ENCODE measurements at places on chromosomes 5 and 9.

DNA sequence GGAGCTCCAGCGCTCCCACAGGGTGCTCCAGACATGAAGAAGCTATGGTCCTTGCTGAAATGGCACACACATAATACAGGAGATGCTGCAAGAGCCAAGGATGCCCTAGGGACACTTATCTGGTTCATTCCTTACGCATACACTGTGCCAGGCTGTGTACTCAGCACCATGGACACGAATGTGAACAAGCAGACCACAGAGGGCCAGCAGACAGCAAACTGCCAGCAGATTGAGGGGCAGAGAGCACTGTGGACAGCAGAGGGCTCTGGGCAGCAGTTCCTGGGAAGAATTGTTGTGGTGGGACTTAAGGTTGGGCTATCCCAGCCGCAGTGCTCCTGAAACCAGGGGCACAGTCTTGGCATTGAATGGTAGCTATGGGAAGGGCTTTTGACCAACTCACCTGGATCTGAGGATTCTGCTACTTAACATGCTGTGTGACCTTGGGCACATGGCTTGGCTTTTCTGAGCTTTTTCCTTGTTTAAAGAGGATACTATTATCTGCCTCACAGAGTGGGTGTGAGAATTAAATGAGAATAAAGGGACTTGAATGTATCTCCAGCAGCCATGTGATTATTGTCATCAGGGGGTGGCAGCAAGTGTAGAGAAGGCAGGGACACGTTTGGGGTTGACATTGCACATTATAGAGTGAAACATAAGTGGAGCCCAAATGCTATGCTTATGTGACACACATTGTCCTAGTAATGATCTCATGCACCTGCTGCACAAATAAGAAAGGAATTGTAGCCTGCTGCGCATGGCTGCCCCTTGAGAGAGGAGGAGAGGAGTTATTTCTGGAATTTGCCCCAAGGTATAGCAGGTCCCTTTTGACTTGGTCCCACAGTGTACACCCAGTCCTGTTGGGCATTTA is 30.1 kb downstream of the PPARGC1B start:
- no peak for DNase-seq

DNA sequence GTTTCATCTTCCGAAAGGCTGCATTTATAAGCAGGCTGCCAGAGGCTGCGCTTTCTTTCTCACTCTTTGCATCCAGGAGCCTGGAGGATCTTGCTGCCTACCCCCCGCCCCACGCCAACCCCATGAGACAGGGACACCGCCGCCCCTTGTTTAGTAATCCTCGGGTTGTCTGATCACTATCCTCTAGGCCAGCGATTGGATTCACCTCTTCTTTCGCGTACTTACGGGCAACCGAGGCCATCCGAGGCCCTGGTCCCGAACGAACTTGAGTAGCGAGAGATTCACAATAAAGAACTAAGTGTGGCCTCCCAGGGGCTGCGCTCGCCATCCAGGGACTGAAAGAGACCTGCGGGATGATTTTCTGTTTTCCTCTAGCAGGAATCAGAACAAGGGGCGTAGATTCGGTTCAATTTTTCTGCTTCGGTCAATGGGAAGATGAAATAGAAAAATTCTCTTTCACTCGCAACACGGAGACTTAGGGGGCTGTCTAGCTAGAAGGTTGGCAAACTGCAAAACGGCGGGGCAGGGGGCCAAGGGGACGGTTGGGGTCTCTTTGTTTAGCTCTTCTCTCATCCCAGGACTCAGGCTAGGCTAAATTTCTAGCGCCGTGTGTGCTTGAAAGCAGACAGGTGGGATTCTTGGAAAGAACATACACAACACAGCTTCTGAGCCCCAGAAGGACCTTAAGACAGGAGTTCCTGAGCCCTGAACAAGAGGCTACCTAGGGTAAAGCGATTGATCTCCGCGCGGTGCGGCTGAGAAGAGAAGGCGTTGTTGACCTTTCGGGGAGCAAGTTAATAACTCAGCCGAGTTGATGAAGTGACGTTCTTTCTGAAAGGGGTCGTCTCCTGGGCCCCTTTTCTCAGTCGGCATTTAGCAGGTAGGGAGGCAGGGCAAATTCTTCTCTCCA is 5.8 kb upstream of the ISL1 start:
- DNase-seq: no peak

DNA sequence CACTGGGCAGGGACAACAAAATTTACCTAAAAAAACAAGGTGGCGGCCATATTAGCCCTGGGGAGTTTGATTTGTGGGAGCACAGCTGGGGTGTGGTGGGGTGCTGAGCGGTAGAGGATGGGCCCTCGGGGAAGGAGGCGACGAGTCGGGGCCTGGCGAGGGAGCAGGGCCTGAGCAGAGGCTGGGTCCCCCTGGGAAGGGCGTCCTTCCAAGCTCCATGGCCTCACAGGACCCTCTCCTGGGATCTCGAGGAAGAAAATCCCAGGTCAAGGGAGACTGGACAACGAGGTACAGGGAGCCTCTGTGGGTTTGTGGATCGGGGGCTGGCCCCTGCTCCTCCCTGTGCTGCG is 165.5 kb downstream of the CACNA1B start:
- DNase-seq: no peak

GRCh38 chr5:38832810-38833209 is 13.0 kb upstream of the OSMR start:
- DNase-seq: no peak

DNA sequence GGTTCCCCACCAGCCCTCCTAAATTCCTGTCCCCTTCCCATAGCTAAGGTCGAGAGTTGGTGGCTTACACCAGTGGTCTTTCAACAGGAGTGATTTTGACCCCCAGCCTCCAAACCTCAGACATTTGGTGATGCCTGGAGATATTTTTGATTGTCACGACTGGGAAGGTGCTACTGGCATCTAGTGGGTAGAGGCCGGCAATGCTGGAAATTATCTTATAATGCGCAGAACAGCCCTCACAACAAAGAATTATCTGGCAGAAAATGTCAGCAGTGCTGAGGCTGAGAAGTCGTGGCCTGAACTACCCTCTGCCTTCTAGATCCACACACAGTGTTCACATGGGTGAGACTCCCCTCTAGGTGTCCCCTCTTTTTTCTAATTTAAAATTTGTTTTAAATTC is 69.6 kb downstream of the IL31RA start:
- DNase-seq: no peak

DNA sequence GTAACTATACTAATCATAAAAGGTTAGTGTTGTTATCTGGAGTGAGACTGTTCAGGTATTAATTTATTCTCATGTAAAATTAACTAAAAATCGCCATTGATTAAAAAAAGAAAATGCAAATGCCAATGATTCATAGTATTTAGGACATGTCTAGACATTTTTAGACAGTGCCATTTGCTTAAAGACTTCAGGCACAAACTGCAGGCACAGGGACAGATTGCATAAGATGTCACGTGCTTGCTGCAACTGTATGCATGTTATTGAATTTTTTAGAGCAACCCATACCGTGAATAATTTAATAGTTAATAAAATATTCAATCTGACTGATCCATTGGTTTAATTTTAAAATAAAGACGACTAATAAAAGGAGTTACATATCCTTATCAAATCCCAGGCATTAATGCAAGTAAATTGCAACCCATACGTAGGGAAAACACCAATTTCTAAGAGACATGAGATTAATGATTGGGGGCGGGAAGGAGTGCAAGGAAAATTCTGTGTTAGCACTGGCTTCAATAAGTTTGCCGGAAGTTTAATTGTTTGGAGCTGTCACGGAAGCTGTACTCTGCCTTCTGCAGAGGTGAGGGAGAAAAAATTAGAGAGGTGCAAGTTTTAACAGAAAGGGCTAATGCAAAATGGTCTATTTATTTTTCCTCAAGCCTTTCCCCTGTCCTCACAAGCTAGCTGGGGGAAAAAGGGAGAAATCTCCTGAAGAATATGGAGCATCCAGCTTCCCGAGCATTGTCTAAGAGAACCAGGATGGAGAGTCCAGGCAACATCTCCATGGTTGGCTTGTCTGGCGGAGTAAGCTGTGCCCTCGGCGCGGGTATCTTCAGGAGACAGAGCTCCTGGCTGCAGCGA is 2.9 kb downstream of the EDIL3 start:
- DNase-seq: no peak

- no peak for DNase-seq
Observed at GRCh38 chr9:89522959-89523285, 25.0 kb upstream of the SEMA4D start.

GRCh38 chr5:140042643-140043507 is at the start of gene NRG2:
NRG2 (minus strand) TSS chr5:140043299.
- DNase-seq: peak; percentile 47

DNA sequence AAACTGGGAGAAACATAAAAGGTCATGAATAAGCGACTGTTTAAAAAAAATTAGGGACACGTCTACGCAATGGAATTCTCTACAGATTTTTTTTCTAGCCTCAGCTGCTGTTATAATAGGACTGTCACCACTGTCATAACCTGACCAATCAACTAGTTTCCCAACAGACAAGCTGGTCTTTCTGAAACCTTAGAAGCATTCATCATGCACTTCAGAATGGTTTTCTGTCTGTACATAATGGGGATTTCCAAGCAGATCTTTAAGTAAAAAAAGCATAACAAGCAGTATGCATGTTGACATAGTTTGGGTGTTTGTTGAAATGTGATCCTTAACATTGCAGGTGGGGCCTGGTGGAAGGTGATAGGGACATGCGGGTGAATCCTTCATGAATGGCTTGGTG is 58.3 kb upstream of the SEMA6A start:
- no peak for DNase-seq

- no peak for DNase-seq
Observed at GRCh38 chr5:146549615-146550014, 33.6 kb upstream of the GPR151 start.

DNA sequence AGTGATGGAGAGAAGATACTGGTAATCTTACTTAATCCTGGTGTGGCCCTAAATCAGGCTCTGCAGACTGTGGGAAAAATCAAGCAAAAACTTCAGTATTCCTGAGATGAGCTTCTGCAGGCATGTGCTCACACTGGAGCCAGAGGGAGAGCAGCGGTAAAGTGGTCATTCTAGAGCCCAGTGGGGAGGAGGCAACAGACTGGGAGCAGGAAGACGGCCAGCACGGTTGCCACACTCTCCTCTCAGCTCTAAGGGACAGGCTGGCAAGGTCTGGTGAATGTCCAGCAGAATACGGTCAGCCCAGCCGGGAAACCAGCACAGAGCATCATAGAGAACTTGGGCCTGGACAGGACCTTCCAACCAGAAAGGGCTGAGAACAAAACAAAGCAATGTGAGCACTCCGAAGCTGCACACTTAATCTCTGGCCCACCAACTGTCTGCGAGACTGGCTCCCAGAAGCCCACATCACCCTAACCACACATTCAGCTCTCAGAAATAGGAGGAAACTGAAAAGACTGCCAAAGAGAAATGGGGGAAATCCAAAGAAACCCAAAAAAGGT is 30.3 kb downstream of the MED27 start:
- no peak for DNase-seq

- DNase-seq: no peak
Observed at GRCh38 chr5:1772634-1773033, 27.0 kb downstream of the MRPL36 start.

GRCh38 chr9:137836151-137836830 is 41.3 kb upstream of the CACNA1B start:
- no peak for DNase-seq

DNA sequence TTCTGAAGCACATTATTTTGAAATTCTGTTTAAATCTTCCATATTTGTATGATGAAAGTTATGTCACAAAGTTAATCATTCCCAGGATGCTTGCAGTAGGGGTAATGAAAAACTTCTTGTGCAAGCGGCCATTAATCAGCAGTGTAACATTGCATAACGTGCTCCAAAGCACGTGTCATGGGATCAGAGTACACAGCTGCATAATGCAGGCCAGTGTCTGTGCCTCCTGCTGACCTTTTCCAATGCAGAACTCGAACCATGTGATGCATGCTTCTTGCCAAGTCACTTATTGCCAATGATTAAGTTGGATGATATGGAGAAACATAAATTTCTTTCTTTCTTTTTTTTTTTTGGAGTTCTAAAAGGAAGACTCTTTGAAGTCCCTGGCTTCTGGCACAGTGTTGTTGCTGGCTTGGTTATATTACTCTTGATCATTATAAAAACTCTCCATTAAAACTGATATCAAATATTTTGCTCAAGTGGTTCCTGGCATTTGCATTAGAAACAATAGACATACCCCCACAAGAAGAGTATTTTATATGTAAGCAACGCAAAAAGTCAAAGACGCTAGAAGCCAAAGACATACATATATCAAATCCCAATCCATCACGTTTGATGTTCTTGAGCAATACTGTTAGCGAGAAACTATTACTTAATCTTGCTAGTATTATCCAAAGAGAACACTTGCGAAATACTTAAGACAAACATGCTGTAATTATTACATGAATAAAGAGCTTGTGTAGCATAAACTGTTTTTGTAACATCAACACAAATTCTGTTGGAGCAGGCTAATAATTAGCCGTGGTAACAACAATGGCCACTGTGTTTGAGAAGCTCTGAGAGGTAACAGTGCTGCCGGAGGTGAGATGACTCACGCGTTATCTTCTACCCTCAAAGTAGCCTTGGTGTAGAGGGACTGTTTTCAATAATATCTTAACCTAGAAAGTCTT is 164.2 kb downstream of the AUH start:
- no peak for DNase-seq

- DNase-seq: no peak
Observed at GRCh38 chr5:163373436-163374084, 63.8 kb upstream of the CCNG1 start.

DNA sequence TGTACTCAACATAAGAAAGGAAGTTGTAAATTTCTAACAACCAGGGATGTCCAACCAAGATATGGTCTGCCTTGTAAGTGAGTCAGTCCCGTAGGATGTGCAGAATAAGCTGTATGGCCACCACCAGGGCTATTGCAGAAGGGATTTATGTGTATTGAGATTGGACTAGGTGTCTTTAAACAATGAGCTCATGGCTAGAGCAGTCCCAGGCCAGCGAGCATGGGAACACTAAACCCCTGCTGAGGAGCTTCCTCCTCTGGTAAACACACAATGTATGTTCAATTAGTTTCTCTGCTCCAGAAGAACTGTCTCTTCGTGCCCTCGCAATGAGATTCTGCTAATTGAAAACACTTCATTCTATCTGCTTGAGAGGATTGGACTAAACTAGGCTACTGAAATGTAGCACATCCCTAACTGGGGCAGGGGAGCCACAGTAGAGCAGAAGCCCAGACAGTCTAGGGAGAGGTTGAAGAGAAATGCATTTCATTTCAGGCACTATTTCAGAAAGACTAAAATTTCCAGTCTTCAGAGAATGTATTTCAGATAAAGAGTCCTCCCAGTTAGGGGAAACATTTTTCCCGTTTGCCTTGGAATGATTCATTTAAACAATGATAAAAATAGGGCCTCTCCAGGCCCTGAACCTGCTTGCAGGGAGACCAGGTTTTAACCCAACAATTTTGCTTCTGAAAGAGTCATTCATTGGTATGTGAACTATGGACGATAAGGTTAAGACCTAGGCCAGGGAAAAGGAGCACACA is 154.7 kb downstream of the FAM114A2 start:
- no peak for DNase-seq

DNA sequence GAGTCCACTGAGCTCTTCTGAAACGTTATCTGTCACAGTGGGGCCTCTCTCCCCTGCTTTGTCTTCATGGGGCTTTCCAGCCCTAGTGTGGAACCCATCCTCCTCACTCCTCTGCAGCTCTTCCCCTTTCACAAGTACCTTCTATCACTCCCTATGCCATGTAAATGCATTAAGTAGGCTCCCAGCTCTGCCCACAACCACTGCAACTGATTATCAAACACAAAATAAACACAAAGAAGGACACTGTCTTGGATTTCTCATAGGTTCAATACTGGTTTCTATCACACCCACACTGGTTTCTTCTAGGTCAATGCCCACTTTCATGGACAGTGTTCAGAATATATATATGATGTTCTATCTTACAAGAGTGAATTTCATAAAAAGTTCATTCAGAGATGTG is 139.4 kb downstream of the GNAQ start:
- no peak for DNase-seq

GRCh38 chr5:149221731-149222342 is 49.8 kb upstream of the AFAP1L1 start:
- no peak for DNase-seq
